ENCODE measurements at places on chromosomes 12 and 14. TPM values are rescaled to one million over a fixed set of nuclear protein-coding genes. Genes with fewer than 3 reads are reported as not detected.

The CABP1 gene
- 0.22 TPM for total RNA-seq

The APOF gene
- total RNA-seq = not detected

The AMN gene
- 0.33 TPM for total RNA-seq

The RGS6 gene
- total RNA-seq = not detected

The ARHGEF25 gene
- 6.1 TPM for total RNA-seq

The GPR135 gene
- total RNA-seq = 1.2 TPM

The PXMP2 gene
- 32.0 TPM for total RNA-seq

The AICDA gene
- 0.05 TPM for total RNA-seq

The TAS2R9 gene
- not detected for total RNA-seq

The SALL2 gene
- total RNA-seq = 0.96 TPM

The SPX gene
- total RNA-seq = 2.5 TPM

The ITGB7 gene
- total RNA-seq = 0.33 TPM

The AMHR2 gene
- 1.4 TPM for total RNA-seq

The PLD4 gene
- 0.06 TPM for total RNA-seq

The GLTP gene
- total RNA-seq = 19.7 TPM

The CYP46A1 gene
- 0.09 TPM for total RNA-seq

The NEUROD4 gene
- 0.02 TPM for total RNA-seq

The RAPGEF3 gene
- 0.81 TPM for total RNA-seq

The CELA1 gene
- total RNA-seq = not detected

The ACOT6 gene
- not detected for total RNA-seq

The PLEK2 gene
- total RNA-seq = 29.7 TPM

The CIROP gene
- total RNA-seq = not detected

The CLEC1B gene
- not detected for total RNA-seq

The TMEM119 gene
- 0.09 TPM for total RNA-seq

The SLC17A8 gene
- total RNA-seq = not detected

The ORAI1 gene
- 23.6 TPM for total RNA-seq

The TAS2R14 gene
- 0.78 TPM for total RNA-seq

All from A549 treated with CORT108297 at 1 μM for 4 hours (cell line).